ENCODE measurements at places on chromosomes 16 and 17.

- DNase-seq: no peak
These were observed 7.2 kb downstream of the TIMM22 start for GRCh38 chr17:1003972-1004768.

DNA sequence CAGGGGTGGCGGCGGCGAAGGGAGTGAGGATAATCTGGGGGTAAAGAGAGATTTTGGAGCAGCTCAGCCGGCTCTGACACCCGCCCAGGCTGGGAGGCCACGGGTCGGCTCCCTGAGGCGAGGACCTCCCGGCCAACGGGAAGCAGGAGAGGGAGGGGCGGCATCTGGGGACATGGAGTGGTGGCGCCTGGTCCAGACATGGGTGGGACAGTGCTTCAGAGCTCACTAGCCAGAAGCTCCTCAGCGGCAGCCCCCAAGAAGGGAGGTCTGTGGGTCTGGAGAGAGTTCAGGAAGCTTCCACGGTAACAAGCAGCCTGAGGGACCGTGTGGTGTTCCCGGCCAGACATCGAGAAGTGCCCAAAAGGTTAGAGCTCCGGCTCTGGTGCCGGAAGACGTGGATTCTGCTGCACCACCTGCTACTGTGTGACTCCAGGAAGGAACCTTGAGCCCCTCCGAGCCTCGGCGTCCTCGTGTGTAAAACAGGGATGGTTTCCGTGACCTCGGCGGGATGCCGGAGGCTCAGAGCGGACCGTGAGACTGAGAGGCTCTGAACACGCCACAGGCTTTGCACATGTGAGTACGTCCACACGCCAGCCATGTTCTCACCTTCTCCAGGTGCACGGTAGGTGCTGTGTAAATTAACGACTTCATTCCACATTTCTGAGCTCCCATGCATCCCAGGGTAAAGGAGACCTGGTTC, 56.9 kb downstream of the TIMM22 start:
- no peak for DNase-seq

DNA sequence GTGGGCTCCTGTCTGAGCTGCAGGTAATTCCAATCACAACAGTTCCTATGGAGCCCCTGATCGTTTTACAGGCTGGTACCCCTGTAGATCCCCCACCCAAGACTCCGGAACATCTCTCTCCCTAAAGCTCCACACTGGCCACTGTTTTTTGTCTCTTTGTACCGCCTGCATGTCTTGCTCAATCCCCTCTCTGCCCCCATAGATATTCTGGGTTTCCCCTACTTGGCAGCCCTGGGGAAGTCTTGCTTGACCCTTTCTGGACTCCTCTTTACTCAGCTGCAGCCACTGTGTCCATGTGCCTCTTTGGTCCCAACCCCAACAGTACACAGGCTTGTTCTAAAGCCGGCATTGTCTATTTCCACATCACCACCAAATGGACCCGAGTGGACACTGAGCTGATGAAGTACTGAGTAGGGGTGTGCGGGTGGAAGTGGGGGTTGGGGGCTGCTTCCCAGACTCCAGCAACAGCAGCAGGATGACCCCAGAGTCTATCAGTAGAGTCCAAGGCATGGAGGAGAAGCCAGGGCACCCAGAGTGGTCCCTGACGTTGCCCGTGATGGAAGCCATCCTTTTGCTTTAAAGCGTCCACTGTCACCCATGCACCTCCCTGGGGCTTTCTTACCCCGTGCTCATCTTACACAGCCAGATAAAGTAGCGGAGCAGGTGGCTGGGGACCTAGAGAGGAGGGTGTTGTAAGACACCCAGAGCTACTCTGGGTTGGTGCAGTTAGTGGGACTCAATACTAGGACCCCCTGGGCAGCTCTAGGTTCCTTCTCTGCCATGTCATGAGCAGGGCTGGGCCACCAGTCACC, 6.4 kb downstream of the CD300LB start:
- DNase-seq: no peak

GRCh38 chr17:28871056-28871579, 16.3 kb downstream of the ERAL1 start:
- DNase-seq: no peak

- no peak for DNase-seq
These were observed 486 bp downstream of the PIGS start for GRCh38 chr17:28570716-28571360.

- DNase-seq: no peak
These were observed 29.3 kb downstream of the AKAP10 start for GRCh38 chr17:19948116-19948943.

- DNase-seq: peak; percentile 64
These were observed 9.0 kb downstream of the VPS9D1 start for GRCh38 chr16:89711601-89712273.

DNA sequence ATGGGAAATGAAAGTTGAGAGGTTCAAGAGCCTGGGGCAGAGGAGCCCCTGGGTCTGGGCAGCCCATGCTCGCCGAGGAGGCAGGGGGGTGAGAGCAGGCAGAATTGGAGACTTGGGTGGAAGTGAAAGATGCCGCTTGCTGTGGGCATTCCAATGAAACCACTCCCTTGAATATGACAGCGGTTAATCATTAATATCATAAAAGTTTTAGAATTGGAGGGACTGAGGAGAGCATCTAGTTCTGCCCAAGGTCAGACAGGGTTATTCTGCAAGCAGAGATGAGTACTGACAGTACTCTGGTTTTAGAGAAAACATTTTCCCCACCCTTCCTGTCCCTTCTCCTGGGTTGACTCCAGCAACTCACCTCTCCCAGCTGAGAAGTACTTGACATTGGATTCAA, 180.2 kb downstream of the MSI2 start:
- DNase-seq: no peak

GRCh38 chr17:14871921-14872320, 393.2 kb downstream of the PMP22 start:
- DNase-seq: no peak

GRCh38 chr16:180681-181564, 664 bp downstream of the HBQ1 start:
- DNase-seq: peak; percentile 85

GRCh38 chr17:7204336-7204735, 15.3 kb downstream of the DLG4 start:
- DNase-seq: no peak

DNA sequence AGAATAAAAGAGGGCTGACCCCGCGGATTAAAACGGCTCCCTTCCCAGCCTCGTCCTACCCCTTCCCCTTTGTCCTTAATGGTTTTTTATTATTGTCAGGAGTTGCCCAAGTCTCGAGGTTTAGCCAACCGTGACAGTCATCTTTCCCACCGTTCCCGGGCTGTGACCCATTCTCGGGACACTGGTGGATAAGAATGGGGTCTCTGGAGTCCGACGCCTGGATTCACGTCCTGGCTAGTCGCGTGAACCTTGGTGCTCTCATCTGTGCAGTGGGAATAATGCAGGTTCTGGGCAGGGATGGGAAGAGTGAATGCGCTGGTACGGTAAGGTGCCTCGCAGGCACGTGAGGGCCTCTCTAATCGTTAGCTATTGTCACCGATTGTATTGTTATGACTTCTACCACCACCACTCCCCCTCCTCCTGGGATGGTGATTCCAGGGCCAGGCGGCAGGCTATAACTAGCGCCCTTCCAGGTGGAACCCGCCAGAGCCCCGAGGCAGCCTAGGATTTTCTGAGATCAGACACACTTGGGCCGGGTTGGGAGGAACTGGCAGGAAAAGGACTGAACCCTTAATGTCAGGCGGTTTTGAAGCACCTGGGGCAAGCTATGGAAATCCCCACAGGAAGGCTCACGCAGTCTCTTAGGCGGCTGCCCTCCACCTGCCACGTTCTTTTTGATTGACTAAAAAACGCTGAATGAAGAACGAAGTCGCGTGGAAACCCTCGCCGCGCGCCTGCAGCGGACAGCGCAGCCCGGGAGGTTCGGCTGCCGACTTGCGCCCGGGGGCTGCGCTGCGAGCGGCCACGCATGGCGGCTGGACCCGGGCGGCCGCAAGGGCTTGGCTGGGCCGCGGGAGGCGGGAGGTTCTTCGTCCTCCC, 2.7 kb downstream of the HS3ST3B1 start:
- no peak for DNase-seq

DNA sequence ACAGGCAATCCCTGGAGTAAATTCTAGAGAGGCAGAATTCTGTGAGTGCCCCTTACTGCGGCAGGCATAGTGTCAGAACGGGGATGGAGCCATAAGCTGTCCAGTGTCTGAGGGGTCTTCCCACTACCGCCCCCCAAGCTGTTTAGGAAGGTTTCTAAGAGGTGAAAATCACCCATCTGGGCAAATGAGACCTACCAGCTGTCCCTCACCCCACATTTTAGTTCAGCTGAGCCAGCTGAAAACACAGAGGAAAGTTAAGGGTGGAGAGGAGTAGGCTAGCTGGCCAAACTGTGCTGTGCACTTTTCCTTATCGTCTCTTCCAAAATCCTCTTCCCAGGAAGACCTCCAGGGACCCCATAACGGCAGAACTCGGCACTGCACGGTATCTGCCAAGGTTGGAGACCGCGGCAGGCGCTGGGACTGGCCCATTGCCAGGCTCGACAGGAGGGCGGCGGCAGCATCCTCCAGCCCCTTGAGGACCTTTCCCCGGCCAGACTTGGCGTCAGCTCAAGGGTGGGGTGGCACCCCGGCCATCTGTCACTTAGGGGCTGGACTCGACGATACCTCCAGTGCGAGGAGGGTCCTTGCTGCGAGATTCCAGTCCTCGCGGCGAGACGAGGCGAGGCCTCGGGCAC, 955 bp downstream of the ACLY start:
- DNase-seq: no peak

GRCh38 chr16:23103603-23104002, 45.6 kb downstream of the USP31 start:
- no peak for DNase-seq

GRCh38 chr16:66886321-66886720, 6.0 kb downstream of the PDP2 start:
- no peak for DNase-seq

- no peak for DNase-seq
These were observed 139.3 kb downstream of the IRF8 start for GRCh38 chr16:86037999-86038925.

GRCh38 chr16:11752856-11753255, 10.2 kb upstream of the TXNDC11 start:
- no peak for DNase-seq

GRCh38 chr16:67277294-67277998, 1.9 kb upstream of the PLEKHG4 start:
- no peak for DNase-seq

- no peak for DNase-seq
These were observed 38.6 kb downstream of the CREBBP start for GRCh38 chr16:3841729-3842508.

GRCh38 chr16:74747716-74748615, 26.7 kb downstream of the FA2H start:
- DNase-seq: no peak

- DNase-seq: peak; percentile 22
These were observed 82.0 kb upstream of the PLCG2 start for GRCh38 chr16:81696961-81697615.

DNA sequence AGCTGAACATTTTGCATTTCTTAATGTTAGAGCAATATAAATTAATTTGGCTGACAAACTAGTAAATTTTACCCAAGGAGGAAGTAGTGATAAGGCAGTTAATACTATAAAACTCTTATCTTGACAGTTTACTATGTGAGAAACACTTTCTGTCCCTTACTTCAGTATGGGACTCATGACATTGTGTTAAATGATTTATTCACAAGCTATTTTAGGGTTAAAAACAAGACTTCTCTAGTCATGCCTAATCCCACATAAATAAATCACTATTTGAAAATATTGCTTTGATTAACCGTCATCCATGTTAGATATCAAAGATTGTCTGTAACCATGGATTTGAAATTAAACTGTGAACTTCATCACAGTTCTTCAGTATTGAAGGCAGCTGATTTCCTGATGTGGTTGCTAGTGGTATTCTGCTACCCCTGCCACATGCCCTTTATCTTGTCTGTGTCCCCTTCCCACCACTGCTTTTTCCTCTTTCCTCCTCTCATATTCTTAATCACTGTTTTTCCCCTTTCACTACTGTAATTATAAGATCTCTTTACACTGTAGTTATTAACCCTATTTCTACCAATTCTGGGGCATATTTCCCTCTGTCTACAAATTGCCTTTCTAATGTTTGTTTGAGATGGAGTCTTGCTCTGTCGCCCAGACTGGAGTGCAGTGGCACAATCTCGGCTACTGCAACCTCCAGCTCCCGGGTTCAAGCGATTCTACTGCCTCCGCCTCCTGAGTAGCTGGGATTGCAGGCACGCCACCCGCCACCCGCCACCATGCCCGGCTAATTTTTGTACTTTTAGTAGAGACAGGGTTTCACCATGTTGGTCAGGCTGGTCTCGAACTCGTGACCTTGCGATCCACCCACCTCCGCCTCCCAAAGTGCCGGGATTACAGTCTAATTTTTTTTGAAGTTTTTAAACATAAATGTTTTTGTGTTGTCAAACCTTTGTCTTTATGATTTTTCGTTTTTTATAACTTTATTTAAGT, 95.6 kb downstream of the STXBP4 start:
- no peak for DNase-seq

- no peak for DNase-seq
These were observed 17.7 kb upstream of the TOM1L1 start for GRCh38 chr17:54882950-54883349.

DNA sequence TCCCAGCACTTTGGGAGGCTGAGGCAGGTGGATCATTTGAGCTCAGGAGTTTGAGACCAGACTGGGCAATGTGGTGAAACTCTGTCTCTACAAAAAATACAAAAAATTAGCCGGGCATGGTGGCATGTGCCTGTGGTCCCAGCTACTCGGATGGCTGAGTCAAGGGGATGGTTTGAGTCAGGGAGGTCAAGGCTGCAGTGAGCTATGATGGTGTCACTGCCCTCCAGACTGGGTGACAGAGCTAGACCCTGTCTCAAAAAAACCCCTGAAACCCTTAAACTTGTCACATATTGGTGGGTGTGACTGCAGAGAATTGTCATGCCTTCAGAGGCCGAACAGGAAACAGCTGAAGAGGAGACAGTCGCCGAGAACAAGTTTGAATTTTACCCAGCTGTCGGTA, 13.4 kb downstream of the RPTOR start:
- DNase-seq: no peak

DNA sequence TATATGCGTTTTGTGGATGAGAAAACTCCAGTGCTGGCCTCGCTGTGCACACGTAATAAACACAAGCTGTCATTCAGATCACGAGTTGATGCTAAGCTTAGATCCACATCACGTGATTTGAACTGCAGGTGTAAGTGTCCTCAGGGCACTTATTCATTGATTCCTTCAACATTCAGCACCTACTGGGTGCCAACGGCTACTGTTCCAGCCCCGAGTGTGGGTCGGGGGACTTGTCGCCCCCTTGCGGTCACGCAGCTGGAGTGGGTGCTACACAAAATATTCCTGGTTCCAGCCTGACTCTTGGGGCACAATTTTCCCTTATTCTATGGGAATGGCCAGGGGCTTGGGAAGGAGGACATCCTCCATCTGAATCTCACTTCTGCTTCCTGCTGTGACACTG, 29.9 kb upstream of the GINS2 start:
- no peak for DNase-seq

DNA sequence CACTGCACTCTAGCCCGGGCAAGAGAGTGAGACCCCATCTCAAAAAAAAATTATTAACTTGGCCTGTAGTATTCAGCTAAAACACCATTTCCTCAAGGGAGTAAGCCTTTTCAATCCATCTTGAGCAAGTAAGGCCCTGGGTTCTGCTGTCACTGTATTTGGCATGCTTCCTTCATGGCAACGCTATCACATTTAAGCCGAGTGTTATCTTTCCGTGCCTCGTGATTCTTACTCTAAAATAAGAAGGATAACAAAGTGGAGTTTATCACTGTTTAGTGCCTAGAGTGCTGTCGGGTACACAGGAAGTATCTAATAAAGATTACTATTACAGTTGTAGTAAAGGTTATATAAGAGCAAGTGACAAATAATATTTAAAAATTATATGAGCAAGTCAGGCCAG, 8.8 kb downstream of the VPS53 start:
- DNase-seq: no peak
